ENCODE measurements at places on chromosomes 3 and 15.

DNA sequence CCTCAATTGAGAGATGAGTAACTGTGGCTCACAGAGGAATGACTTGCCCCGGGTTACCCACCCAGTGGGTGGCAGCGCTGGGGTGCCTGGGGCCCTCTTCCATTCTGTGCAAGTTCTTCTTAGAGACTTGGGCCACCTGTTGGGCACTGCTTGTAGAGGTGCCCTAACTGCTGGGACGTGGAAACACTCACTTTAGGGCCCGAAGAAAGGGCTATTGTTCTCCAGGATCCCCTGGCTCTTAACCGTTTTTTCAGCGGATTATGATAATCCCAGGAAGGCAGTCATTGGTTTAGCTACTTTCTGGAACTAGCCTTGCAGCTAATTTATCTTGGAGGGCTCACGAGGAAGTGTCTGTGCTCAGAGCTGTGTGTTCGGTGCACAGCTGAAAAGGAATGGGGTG lies 66.0 kb upstream of the GCNT3 start:
- no peak for DNase-seq

DNA sequence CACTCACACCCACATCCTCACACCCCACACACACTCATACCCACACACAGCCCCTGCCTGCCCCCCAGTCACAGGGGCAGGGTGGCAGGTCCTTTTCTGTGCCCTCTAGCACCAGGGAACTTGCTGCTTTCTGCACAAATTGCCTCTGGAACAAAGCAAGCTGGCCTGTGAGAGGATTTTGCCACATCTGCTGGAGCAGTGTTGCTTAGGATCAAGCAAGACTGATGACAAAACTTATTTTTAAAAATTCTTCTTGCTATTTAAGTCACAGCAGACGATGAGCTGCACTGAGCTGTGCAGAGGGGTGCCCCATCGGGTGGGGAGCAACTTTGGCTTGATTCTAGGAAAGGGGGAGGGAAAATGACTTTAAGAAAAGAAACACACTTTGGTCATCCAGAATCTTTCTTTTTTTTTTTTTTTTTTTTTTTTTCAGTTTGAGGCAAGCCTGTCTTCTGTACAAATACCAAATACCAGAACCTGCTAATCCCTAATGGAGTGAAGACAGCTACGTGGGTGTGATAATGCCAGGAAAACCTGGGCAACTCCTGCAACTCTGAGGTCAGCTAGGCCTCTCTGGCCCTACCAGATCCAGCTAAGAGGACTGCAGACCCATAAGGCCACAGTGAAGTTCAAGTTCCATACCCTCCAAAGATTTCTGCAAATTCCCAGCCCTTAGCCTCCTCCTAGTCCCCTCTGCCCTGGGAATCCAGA lies 195.3 kb downstream of the ABHD5 start:
- DNase-seq: no peak

DNA sequence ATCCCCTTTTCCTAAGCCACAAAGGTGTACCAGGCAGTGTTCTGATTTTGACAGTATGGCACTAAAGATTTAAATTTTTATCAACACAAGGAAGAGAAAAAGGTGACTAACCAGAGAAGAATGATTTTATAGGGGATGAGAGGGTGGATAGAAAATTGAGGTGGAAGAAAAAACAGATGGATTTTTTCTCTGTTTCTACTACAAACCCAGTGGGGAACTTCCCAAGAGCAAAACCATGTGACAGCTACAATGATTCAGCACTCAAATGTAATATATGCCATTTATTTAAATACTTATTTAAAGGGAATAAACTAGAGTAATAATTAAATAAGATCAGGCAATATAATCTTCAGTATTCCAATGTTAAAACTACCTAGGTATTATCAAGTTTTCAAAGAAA lies 11.1 kb downstream of the DCUN1D1 start:
- DNase-seq: no peak

DNA sequence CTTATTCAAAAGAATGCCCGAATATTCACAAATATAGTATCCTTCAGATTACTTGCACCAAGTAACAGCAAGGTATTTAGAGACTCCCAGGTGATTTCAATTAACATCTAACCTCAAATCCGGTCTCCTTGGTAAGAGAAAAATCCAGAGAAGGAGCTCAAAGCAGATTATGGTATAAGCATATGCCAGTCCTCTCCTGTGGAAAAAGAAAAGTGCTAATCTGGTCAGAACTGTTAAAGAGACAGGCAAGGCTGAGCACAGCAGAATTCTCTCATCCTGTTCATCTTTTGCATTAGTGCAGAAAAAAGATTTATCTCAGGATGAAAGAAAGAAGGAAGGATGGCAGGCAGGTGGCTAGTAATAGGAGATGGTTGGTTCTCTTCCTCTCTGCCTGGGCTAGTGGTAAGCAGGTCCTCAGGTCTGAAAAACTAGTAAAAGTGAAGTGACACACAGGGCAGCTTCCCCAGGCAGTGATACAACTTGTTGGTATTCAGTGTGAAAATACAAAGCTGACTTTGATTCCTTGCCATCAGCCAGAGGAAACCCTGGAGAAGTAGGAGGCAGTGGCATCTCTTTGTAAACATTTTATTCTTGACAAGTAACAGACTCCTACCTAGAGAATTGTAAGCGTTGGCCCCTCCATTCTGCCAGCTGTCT lies 14.2 kb downstream of the ATXN7 start:
- no peak for DNase-seq

DNA sequence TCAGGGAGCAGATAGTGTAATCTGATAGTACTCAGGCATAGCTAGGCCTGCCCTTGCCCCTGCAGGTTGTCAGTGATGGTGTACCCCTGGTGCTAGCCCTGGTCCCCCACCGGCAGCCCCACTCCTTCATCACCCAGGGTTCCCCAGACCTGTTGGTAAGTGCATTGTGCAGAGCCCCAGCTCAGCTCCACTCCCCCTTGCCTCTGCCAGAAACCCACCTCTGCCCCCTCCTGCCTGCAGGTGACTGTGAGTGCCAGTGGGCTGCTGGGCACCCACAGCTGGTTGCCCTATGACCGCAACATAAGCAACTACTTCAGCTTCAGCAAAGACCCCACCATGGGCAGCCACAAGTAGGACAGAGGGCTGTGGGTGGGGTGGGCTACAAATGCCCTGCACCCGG lies 27.5 kb downstream of the NBEAL2 start:
- no peak for DNase-seq

- no peak for DNase-seq
These were observed 87.0 kb downstream of the FILIP1L start for GRCh38 chr3:100027321-100027720.

- no peak for DNase-seq
These were observed 33.3 kb upstream of the FBN1 start for GRCh38 chr15:48678851-48679250.

Measured in globus pallidus (tissue), 1 donor.